ENCODE measurements at places on chromosomes 13 and 19. TPM values are rescaled to one million over a fixed set of nuclear protein-coding genes. Genes with fewer than 3 reads are reported as not detected.

The IL11 gene
- polyA plus RNA-seq, result 0.49 TPM

The PRODH2 gene
- 1.0 TPM for polyA plus RNA-seq

The SIGLEC8 gene
- 0.05 TPM for polyA plus RNA-seq

The KLF1 gene
- polyA plus RNA-seq, result 1.4 TPM

The TEX101 gene
- not detected for polyA plus RNA-seq

The CYP4F2 gene
- not detected for polyA plus RNA-seq

The ARRDC5 gene
- not detected for polyA plus RNA-seq

Data from right lung (tissue), 10 donors.